ENCODE measurements at places on chromosomes 2 and 18.

- DNase-seq, result no peak
Measured at GRCh38 chr2:27264253-27264752, 1.5 kb upstream of the SLC30A3 start.

DNA sequence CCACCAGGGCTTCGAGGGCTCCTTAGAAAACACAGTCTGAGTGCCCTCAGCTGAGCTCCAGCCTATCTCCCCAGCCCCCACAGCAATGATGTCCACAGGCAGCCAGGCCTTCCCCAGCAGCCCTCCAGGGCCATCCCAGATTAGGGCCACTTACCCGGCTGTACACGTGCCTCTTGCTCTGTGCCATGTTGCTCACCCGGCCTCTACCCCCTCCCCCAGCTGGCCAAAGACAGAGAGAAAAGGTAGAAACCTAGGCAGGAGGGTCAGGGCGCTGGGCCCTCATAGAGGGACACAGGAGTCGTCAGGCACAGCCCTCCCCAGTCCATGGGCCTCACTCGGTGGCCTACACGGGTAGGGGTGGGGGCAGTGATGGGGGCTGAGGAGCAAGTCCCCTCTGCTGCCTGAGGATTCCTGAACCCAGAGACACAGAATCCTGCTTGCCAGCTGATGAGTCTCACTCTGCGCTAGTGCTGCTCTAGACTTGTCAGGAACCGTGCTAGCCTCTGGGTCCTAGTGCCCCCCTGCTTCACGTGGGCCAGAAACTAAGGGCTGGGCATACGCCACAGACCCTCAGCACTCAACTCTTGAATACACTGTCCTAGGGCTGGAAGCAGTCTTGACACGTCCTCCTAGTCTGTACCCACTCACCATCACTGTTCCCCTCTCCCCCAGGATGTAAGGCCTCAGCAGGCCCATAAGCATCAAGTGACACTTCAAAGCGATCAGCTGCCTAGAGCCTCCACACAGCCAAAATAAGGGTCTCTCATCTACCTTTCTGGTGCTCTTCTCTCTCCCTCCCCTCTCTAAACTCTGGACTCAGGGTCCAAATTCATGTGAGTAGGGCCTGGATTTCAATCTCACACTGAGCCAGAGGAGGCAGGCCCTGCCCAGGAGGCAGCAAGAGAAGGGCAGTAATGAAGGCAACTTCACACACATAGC, at the start of gene DCTN1:
Gene DCTN1, minus strand, starts transcription at position 461 of the 939 bp plus-strand sequence. Its CDS starts 274 bp downstream, at position 187.
- DNase-seq, result peak; percentile 64

DNA sequence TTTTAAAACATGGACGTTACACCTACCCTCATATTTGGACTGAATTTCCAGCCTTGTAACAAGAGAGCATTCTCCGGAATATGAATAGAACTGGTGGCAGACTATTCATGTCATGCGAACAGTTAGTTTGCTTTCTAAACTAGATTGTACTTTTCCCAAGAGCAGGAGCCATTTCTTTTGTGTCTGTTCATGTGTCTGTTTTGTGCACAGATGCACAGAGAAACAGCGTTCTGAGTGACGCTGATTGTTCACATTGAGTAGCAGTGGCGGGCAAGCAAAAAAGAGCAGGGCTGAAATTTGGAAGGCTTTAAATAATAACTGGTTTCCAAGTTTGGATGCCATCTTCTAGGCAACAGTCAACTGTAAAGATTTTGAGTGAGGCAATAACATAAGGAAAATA, 200.3 kb downstream of the NRXN1 start:
- no peak for DNase-seq

DNA sequence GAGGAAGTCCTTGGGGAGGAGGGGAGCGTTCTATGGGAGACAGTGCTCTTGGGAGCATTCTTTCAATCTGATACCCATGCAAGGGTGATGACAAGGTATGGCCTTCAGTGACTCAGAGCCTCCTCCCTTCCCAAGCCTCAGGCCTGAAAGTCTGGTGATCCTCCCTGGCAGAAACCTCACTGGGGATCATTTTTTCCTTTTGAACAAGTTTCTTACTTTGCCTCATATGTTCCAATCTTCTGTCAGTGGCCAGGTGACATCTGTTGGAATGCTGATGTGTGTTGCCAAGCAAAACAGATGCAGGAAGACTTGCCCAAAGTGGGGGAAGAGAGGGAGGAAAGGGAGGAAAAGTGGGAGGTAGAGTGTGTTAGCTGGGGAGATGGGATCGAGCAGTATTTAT, 224.8 kb downstream of the NEDD4L start:
- peak; percentile 45 for DNase-seq

- no peak for DNase-seq
Measured at GRCh38 chr18:60585670-60586069, 213.1 kb upstream of the MC4R start.

DNA sequence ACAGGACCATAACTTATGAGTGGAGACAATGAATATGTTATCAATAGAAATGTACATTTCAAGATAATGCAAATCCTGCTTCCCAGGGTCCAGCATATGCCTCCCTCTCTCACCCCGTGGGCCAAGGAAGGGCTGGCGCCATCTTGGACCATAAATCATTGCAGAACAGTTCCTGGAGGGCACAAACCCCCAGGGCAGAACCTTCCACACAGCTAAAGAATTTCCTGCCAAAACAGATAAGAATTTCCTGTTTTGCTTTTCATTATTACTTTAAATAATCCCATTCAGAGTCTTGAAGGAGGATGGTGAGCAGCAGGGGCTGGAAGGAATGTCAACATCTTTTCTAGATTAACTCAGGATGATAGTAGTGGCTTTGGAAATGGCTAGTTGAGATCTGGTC, 53.7 kb downstream of the EHD3 start:
- DNase-seq, result peak; percentile 67

- no peak for DNase-seq
Measured at GRCh38 chr2:141362311-141362710, 768.5 kb downstream of the LRP1B start.

DNA sequence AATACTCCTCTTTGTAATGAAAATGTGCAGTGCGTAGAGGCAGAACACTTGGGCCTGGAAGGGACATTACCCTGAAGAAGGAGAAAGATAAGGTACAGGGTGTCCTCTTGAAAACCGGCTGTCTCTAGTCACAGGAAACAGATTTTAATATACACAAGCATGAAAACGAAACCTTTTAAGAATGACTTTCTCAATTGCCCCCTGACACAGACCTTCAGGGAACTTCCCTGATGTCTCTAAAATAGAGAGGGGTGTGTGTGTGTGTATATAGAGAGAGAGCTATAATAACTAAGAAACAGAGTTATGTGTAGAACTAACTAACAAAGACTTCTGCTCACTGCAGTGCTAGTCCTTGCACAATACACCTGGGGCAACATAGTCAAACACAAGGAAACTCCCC, 780.0 kb downstream of the CNTNAP5 start:
- DNase-seq, result no peak

Measured in fibroblast of skin of abdomen (primary cell).